ENCODE measurements at places on chromosomes 4 and X.

- no peak for DNase-seq
Observed at GRCh38 chr4:83240379-83240875, 44.2 kb downstream of the COQ2 start.

- DNase-seq = no peak
Observed at GRCh38 chr4:21769404-21770147, 179.0 kb downstream of the KCNIP4 start.

DNA sequence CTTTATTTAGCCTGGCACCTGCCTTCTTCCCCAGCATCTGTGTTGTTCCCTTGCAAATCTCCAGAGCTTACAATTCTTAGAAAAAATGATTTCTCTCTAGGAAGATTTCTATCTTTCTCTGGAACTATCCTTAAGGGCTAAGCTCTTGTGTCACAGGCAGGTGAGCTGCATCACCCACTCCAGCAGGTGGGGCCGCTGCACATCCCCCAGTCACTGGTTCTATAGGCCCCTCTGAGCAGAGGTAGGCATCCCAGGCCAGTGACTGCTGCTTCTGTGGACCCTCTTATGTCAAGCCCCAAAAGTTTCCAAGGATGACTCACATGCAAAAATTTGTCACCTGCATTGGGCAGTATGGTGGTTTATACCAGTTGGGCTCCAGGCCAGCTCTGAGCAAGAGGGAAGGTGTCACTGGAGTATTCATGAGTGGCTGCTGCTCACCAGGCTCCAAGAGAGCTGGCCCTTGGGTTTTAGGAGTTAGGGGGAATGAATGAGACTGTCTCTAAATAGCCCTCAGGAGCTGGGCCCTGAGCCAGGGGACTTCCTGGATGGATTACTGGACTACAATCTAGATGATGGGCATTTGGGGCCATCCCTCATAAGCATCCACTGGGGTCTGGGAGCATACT lies 208.1 kb upstream of the EOLA2 start:
- DNase-seq = no peak

- no peak for DNase-seq
Observed at GRCh38 chr4:105896984-105897775, 1.9 kb downstream of the NPNT start.

DNA sequence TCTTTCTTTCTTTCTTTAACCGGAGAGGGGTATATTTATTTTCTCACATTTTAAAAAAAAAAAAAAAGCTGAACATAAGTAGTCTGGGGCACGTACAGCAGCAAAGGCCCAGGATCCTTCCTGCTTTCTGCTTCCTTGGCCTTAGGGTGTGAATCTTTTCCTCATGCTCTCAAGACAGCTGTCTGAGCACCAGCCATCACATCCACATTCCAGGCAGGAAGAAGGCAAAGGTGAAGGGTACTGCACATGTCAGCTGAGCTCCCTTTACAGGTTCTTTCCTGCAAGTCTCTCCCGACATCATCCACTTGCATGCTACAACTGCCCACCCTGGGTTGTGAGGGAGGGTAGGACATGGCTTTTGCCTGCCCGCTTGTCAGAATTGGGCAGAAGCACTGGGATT lies 63.7 kb upstream of the GDPD2 start:
- DNase-seq = no peak
